ENCODE measurements at places on chromosomes 13 and 19. TPM values are rescaled to one million over a fixed set of nuclear protein-coding genes. Genes with fewer than 3 reads are reported as not detected.

GRCh38 chr13:26760832-26761582, 421 bp upstream of the GPR12 start:
- no peak for DNase-seq

DNA sequence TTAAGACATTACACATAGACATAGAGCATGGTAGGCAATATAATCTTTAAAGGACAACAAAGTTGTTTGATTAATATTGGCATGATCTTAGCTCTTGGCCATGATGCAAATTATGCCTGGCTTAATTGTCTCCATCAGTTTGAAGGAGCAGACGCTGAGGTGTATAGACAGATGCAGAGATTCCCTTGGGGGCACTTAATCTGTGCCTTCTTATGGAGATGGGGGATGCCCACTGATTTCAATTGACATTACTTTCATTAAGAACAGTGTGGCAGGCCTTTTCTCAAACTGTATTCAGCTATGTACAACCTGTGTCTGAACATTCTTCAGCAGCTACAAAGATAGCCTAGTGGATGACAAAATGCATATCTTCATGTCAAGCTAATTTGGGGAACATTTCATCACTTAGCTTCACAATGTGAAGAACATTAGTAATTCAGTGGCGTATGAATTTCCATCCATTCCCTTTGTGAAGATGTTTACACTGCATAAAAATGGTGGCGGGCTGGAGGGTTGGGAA, 85.3 kb upstream of the MYCBP2 start:
- DNase-seq: peak; percentile 11

- DNase-seq: no peak
Measured at GRCh38 chr13:73194310-73194709, 135.5 kb downstream of the KLF5 start.

DNA sequence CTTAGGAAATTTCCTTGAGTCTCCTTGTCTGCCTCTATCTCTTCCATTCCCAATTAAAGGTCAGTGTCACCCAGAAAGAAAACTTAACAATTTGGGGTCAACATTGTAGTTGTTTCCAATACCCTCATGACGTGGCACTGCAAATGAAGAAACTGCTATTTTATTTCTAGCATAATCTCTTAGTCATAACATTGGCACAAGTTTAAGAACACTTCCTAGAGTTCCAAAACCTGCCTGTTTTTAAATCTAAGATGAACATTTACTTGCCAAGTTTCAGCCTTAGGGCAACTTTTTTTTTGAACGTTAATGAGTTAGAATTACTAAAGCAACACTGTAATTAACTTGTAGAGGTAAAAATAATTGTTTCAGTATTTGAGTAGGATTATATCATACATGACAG, 108.0 kb downstream of the LMO7 start:
- no peak for DNase-seq

- peak; percentile 86 for DNase-seq
Measured at GRCh38 chr19:38685666-38686529, 38.4 kb downstream of the ACTN4 start.

- peak; percentile 93 for DNase-seq
Measured at GRCh38 chr13:30429721-30430694, 7.7 kb downstream of the UBE2L5 start.

GRCh38 chr13:36418022-36418805, 14.1 kb upstream of the CCNA1 start:
- DNase-seq: no peak

GRCh38 chr19:40282920-40283319, 2.2 kb downstream of the AKT2 start:
- DNase-seq: no peak

- peak; percentile 5 for DNase-seq
Measured at GRCh38 chr19:56504581-56504980, 3.1 kb upstream of the ZNF471 start.

DNA sequence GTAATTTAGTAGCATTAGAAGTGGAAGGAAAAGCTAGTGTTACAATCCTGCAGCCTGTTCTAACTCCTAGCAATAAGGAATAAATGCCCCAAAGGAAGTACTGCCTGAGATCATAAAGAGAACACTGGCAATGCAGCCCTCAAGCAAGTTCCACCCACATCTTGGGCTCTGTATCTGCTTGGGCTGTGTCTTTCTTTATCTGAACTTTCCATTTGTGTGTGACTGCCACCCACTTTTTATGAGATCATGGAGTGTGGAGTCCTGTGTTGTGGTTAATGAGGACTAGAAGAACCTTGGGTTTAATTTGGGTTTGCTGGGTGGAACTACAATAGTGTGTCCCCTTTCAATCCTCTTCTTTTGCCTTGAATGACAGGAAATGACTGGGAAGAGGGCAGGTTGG, 38.2 kb downstream of the RFXAP start:
- no peak for DNase-seq

Gene ZGLP1
- 0.59 TPM for total RNA-seq

Gene PRX
- total RNA-seq: 2.7 TPM

Gene NXNL1
- not detected for total RNA-seq

Gene KBTBD6
- 9.0 TPM for total RNA-seq

Measured in osteoblast (primary cell).